Activated CD8-positive, alpha-beta memory T cell treated with anti-CD3 and anti-CD28 coated beads for 1 hour (primary cell): ENCODE measurements at places on chromosomes 3 and 15.

GRCh38 chr15:98850961-98851572 is 156.5 kb downstream of the PGPEP1L start:
- peak; percentile 31 for DNase-seq

DNA sequence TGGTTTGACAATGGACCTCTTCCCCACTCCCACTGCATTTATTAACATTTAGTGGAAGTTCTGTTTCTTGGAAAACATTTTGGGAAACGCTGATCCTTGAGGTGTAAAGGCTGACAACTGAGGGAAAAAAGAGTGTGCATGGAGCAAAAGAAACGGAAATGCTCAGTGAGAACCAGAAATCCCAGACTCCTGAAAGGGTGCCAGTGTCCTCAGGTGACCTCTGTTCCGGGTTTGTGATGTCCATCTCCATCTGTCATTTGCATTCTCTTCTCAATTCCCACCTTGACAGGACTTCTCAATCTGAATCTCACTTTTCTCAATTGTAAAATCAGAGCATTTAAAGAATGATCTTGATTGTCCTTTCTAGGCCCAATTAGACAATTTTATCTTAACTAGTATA is 71.1 kb upstream of the FAM3D start:
- DNase-seq: no peak

GRCh38 chr3:171491361-171491760 is 31.2 kb upstream of the TNIK start:
- no peak for DNase-seq

DNA sequence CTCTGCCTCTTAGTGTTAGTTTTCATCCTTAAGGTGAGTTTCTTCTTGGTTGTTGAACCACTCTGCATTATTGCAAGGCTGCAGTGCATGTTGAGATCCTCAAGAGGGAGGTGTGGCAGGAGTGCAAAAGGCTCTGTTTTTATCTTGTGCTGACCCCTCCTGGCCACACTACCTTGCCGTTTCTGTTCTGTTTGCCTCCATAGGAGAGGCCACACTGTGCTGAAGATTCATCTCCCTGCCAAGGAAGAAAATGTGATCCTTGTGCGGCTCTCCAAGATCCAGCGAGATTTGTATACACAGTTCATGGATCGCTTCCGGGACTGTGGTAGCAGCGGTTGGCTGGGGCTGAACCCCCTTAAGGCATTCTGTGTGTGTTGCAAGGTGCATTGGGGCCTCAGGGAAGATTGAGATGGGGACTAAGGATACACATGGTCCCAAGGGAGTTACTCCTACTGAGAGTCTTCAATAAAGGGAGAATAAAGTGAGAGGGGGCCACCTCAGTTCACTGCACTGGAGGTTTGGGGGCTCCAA is 33.0 kb upstream of the TEX264 start:
- DNase-seq: no peak

DNA sequence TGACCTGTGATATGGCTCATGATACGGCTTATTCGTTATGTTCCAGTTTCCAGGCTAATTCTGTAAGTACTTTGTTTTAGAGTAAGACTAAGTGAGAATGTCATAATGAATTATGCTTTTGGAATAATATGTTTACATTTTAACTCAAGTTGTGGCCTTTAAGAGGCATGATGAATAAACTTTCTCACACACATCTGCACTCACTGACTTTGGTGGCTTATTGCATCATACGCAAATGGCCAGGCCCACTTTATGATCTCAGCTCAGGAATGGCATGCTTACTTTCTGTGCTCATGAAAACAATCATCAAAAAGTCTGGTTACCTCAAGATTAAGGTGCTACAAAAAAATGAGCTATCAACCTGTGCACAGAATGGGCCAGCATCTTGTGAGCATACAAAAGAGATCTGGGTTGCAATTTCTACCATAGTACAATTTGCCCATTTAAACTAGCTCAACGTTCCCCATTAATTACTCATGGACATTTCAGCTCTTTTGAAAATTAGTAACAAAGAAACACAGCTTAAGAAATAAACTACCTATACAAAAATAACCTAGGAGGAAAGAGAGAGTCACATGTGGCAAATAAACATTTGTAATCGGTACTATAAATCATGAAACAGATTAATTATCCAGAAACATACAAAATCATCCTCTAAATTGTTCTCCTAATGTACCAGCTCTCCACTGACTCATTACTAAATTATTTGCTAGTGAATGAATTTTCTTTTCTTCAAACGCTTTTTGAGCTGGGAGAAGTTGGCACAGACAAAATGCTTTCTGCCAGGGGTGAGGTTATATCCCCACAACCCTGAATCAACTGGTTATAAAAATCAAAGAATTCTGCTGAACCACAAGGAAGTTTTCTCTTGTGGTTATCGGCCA is 439.0 kb upstream of the ADAMTS9 start:
- no peak for DNase-seq
